ENCODE measurements at places on chromosomes 11 and 22.
A peak's percentile ranks its signal among the peaks of the same experiment; 100 is the strongest.

DNA sequence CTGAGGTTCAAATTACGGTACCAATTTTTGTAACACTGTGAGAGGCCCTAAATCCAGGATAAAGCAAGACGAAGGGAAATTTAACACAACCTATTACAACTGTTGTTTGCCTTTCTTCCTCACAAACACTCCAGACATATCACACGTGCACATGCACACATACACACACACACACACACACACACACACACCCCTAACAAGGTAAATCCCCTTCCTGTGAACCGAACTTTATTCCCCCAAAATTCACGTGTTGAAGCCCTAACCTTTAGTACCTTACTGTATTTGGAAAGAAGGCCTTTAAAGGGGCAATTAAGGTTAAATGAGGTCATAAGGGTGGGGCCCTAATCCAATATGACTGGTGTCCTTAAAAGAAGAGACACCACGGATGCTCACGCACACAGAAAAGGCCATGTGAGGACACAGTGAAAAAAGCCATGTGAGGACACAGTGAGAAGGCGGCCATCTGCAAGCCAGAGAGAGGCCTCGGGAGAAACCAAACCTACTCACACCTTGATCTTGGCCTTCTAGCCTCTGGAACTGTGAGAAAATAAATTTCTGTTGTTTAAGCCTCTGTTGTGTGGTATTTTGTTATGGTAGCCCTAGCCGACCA is 1.8 kb downstream of the SERGEF start:
- no peak for DNase-seq

DNA sequence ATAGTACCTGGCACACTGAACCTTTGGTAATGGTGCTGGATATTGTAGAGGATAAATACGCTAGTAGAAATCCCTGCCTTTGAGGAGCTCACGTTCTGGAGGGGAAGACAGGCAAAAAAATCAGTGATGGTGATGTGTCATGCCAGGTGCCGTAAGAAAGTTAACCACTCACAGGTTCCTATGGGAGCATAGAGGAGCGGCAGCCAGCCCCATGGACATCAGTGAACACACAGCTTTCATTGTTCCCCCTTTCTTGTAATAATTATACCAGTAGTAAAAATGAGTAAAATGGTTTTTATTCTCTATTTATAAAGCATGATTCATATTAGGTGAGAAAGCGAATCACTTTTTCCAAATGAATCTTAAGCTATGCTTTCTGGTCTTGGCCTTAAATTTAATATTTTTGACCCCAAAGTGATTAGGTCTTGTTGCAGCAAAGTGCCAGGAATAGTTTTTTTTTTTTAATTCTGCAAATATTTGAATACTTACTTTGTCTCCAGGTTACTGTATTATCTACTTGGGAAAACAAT is 57.9 kb downstream of the UVRAG start:
- DNase-seq, result no peak

DNA sequence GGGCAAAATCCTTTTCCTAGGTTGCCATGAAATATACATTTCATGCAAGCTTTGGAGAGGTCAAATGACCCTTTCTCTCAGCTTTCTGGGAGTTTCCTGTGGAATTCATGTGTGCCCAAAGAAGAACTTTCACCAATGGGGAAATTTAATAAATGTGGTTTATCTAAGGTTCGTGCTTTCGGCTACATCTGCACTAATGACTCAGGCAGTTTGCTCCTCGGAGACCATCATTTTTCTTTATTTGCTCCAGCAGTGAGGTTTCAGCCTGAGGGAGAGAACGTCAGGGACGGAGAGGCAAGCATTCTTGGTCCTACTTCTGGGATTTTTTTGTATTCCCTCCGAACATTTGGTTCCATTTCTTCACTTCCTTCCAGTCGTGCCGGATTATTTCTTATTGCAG is 85.2 kb downstream of the FLI1 start:
- DNase-seq, result no peak

GRCh38 chr22:38755911-38756532 is at the start of gene SUN2:
Gene SUN2, minus strand, starts transcription at chr22:38755998. Its CDS starts 3,370 bp downstream, at chr22:38752628.
- peak; percentile 99 for DNase-seq

- DNase-seq, result no peak
These were observed 23.5 kb downstream of the CTNND1 start for GRCh38 chr11:57785072-57785471.

DNA sequence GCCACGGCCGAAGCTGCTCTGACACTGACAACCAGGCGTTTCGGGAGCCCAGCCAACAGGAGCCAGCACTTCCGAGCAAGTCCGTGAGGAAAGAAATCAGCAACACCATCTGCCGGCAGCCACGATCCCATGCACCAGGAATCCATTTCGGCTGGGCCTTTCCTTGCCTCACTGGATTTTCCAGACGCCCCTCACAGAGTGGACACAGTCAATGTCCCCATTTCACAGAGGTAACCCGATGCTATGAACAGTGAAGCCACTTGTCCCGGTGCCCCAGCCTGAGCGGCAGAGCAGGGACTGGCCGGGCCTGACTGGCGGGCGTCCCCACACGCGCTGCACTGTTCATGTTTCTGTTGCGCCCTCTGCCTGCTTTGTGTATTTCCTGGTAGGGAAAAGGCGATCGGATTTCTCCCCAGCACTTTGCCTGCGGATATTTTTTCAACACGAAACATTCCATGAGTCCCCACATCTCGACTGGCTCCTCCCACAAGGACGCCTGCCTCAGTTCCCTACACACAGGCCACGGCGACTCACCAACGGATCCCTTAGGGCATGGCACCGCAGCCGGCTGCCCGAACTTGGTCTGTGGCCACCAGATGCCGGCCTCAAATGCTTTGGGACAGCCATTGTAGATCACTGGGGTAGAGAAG is 55.3 kb downstream of the TRMU start:
- peak; percentile 75 for DNase-seq

- no peak for DNase-seq
These were observed 12.6 kb downstream of the CCDC83 start for GRCh38 chr11:85867751-85868150.

DNA sequence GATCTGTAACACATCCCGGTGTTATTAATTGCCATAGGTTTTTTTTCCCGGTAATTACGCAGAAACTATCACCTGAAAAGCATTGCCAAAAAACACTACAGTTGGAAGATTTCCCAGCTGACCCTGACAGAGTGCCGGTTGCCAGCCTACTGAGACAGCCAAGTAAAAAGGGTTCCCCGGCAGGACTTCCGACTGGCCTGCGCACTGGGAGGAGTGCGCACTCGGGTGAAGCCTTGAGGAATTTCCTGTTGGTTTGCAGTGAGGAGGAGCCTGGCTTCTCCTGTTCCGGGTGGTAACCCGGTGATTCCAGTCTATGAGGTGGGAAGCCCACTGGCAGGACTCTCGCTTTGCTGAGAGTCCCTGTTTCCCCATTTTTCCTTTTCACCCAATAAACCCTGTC is 52.1 kb downstream of the CNTF start:
- DNase-seq, result no peak

GRCh38 chr11:112514011-112514740 is 253.5 kb upstream of the PLET1 start:
- no peak for DNase-seq

DNA sequence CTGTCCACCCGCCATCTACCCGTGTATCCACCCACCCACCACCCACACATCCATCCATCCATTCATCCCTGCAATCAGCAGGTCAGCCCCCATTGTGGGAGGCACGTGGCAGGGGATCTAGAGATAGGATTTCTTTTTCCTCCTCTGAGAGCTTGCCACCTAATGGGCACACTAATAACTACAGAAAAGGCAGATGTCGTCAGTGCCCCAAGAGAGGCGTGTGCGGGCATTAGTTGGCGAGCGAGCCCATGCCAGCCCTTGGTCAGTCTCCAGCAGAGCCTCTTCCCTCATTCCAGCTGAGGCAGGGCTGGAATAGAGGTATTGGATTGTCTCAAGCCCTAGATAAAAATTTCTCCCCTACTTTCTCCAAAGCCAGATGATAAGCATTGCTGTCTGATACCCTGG is 9.7 kb downstream of the USP2 start:
- DNase-seq, result no peak

DNA sequence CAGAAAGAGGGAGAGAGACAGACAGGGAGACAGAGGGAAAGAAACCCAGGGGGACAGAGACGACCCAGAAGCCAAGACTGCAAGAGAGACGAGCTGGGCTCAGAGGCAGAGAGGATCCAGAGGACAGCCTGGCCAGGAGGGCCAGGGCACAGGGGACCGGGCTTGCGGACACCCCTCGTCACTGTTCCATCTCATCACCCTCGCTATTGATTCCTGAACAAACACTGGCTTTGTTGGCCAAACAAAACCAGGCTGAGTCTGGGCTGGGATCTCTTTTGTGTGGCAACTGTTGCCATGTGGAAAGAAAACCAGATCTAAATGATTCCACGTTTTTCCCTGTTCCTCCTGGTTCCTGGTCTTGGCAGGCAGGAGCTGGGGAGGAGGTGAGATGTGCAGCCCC is 339.4 kb downstream of the MN1 start:
- DNase-seq, result no peak

GRCh38 chr11:36306888-36307287 is 10.8 kb downstream of the PRR5L start:
- DNase-seq, result peak; percentile 26

GRCh38 chr11:78646564-78647185 is 72.0 kb upstream of the NARS2 start:
- DNase-seq, result peak; percentile 72
